ENCODE measurements at places on chromosomes 4 and X.

DNA sequence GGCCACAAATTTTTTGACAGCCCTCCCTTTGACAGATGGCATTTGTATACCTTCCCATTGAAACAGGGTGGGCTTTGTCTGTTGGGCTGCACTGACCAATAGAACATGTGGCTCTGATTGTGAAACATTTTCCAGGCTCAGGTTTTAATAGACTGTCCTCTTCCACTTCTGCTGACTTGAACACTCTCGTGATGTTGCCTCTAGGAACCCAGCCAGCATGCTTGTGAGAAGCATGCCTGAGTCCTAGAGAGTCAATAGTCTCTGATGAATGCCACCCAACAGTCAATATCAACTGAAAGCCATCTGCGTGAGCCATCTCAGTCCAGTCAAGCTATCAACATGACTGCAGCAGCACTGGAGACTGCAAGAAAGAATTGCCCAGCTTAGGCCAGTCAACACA, 290.0 kb downstream of the SLC7A11 start:
- DNase-seq: no peak

- no peak for DNase-seq
These were observed 1.8 kb upstream of the ARHGEF38 start for GRCh38 chr4:105550641-105551040.

DNA sequence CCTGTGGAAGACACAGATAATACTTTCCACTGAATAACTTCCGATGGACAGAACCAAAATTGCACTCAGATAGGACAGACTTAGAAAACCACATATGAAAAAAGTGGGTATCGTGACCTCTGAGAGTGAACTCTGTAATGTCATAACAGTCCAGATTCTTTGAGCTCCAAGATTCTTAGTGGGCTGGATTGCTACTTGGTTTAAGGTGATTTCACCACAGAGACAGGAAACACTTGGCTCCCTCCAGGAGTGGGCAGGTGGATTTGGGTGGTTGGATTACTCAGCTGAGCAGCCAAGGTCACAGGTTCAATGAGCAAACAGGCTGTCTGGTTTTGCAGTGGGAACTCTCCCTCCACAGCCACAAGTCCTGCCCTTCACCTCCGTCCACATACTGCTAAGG, 126.0 kb downstream of the AFAP1 start:
- DNase-seq: no peak

DNA sequence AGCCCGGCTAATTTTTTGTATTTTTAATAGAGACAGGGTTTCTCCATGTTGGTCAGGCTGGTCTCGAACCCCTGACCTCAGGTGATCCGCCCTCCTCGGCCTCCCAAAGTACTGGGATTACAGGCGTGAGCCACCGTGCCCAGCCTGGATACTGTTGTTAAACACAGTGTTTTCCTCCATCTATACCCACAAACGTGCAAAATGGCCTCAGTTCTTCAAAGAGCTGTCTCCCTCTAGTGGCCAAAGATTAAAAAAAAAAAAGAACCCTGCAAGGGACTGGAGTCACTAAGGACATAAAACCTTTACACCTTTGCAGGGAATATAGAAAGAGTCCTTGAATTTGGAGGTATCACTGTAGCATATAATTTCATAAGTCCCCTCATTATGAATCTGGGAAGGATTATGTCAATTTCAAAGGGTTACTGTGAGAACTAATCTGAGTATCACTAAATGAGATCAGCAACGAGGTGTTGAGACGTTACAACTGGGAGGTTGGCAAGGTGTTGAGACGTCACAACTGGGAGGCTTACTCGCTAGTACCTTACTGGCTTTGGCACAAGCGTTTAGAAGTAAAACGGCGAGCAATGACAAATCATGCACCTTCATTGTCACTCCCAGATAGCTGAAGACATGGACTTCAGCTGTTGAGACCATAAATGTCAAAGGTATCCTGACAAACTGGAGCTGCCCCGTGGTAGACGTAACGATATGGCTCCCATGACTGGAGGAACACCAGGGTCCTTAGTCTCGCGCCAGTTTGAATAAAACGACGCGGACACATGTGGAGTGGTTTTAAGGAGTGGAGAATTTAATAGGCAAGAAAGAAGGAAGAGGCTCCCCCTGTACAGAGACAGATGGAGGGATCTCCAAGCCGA, 33.4 kb upstream of the ENPP6 start:
- no peak for DNase-seq

GRCh38 chr4:150354214-150354796, 227.6 kb upstream of the MAB21L2 start:
- DNase-seq: no peak

DNA sequence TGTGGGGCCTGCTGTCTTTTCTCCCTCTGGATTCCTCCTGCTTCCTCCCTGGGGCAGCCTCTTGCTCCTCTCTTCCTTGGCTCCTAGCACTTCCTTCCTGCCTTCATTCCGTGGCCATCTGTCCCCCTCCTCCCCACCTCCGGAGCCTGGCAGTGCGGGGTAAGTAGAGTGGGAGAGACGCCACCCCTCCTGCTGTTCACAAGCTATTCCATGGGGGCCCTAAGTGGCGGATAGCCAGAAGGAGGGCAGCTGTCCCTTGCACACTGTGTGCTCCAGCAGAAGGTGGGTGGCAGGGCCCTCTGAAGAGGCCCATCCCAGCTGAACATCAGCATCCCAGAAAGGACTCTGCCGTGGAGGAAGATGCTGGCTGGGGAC, 27.4 kb downstream of the CCNQ start:
- no peak for DNase-seq

DNA sequence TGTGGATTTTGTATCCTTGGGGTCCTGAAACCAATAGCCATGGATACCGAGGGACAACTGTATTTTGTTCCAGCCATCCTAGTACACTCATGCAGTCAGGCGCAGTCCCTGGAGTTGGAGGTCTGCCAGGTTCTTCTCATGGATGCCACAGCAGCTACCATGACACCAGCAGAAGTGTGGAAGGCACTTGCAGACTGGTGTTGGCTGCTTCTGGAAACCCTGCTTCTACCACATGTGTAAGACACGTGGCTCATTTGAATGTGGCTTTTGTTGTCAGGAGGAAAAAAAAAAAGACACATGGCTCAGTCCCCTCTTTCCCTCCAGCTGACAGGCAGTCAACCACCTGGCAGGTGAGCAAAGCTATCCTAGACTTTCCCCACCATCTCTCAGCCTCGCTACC, 19.4 kb downstream of the DRD5 start:
- no peak for DNase-seq

DNA sequence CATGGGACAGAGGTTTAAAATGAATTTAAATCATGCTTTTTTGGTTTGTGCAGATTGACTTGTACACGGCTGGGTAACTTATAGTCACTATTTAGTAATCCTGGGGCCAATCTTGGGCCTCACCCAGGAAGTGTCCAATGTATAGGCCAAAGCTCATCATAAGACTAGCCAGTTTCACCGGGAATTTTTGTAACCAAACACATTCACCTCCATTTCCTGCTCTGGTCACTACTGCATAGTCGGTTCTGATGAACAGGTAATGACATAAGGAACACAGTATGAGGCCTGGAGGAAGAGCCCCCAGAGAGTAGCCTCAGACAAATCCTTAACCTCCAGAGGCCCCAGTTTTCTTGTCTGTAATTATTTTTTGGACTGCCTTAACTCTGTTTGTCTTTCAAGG, 81.9 kb downstream of the HPRT1 start:
- DNase-seq: no peak

DNA sequence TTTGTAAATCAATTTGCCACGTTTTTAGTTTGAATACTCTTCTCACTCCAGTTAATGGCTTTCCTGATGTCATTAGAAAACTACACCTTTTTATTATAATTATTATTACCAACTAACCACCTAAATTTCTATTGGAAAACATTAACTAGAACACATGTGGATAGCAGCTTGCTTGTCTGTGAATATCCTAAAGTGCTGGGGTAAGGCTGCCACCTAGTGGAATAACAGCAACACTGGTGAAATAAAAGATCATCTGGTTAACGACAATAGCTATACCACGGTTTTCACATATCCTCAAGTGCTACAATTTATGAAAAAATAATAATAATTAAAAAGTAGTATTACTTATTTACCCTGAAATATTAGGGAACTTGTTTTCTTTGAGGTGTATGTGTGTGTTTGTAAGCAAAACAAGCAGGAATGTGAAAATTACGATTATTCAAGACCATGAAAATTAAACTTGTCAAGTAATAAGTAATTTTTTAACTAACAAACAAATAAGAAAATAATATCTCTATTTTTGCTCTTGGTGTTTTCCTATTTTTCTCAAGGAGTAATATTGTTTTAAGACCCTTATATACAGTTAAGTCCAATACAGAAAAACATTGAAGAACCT, 130.1 kb upstream of the TECRL start:
- DNase-seq: no peak

DNA sequence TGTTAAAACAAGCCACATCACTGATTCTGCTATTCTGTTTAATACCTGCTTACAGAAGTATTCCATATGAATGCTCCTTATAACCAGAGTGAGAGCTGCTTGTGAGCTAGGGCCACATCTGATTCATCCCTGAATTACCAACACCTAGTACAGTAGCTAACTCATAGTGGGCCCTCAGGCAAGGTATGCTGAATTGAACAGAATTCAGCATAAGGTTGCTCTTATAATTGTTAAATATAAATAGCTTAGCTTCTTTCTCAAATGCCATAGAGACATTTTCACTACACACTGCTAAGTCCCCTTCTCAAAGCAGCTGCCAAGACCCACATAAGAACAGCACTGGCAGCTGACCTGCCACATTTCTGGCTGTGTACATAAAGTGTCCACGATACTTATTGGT, 27.0 kb upstream of the MCF2 start:
- no peak for DNase-seq

GRCh38 chrX:112259375-112259774, 176.8 kb upstream of the TRPC5 start:
- DNase-seq: no peak

DNA sequence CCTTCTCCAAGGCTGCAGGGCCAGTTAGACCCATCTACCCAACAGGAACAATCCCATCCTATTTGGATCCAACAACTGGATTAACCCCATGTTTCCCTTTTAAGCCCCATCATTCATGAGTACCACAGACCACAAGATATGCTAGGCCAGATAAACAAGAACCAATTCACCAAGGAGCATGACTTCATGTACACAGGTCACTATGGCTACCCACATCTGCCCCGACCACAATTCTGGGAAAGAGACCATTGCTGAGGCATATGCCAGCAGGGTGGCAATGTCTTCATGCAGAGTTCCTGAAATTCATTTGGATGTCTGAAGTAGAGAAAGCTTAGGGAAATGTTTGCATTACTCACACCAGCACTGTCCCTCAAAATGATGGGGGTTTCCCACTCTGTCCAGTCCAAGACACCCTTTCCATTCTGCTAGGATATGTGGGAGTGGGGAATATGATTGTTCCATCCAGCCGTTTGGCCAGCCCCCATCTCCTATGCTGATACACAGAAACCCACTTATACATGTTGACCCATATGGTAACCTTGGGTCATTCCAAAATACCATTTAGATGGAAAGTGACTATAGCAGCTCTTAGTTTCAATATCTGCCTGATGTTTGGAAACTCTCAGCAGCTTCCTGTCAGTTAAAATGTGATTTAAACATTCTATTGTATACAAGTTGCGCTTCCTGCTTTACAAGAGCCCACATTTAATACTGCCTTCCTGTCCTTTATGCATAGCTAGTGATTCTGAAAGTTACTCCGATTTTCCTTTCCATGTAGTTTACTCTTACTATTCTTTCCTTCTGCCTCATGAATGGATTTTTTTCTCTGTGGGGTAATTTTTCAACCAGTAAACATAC, 129.0 kb downstream of the AMMECR1 start:
- DNase-seq: no peak

DNA sequence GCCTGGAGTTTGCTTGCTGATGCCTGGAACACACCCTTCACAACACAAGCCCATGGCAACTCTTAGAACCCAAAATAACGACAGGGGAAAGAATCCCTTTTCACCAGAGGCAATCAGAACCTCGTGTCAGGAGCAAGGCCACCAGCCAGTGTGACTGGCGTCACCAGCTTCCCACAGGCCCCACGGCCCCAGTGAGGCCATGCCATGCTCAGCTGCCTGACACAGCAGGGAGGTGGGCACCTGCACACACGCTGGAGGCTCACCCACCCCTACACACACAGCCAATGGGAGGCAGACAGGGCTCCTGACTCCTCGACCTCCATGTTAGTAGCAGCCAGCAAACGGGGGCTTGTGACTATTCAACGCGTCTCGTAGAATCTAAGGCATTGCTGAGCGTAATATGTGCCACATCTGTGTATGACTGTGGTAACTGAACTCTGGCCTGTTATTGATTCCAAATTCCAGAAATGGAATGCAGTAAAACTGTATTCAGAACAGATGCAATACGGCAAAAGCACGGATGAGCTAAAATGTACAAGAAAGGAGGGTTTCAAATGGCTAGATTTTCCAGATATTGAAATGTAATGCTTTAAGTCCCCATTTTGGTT, 28.5 kb downstream of the RNF212 start:
- no peak for DNase-seq

GRCh38 chrX:122188751-122189150, 995.3 kb upstream of the GRIA3 start:
- DNase-seq: no peak

DNA sequence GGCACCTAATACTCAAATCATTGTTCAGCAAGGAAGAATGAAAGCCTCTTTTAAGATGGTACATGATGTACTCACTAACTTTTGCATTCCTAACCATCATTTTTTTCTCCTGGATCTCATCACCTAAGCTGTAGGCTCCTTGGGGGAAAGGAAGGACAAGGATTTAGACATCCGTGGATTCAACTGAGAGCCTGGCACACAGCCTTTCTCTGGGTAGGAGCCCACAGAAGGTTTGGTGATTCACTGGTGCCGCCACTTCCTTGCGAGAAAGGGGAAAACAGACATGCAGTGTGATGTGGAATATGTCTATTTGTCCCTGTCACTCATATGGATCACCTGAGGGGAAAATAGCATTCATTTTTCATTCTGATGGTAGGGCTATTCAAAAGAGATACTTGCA, 147.3 kb downstream of the PCDH7 start:
- DNase-seq: no peak

- no peak for DNase-seq
These were observed 24.6 kb downstream of the VSIG4 start for GRCh38 chrX:66015152-66015831.

DNA sequence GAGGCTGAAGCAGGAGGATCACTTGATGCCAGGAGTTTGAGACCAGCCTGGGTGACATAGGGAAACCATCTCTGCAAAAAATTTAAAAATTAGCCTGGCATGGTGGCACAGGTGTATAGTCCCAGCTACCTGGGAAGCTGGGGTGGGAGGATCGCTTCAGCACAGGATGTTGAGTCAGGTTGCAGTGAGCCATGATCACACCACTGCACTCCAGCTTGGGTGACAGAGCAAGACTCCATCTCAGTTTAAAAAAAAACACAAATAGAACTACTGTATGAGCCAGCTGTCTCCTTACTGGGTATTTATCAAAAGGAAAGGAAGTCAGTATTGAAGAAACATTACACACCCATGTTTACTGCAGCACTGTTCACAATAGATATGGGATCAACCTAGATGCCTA, 138.7 kb downstream of the RAP1GDS1 start:
- no peak for DNase-seq

DNA sequence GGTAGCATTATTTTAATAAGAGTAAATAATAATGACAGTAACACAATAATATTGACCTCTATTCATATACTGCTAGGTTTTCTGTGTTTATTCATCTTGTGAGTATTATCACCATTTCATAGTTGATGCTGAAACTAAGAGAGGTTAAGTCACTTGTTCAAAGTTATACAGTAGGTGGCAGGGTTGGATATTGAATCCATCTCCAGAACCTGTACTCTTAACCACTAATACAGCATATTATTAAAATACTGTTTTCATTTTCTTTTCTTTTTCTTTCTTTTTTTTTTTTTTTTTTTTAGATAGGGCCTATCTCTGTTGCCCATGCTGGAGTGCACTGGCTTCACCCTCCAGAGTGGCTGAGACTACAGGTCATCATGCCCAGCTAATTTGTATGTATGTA, 7.1 kb upstream of the ELF2 start:
- no peak for DNase-seq

Data from cortex of kidney (tissue), 1 donor.